Ecto neural progenitor cell (in vitro differentiated cells): ENCODE measurements at places on chromosomes 7 and 10.

GRCh38 chr7:142776206-142776844, 5.6 kb downstream of the PRSS2 start:
- no peak for DNase-seq

GRCh38 chr7:151597541-151598444, 78.1 kb upstream of the RHEB start:
- DNase-seq, result no peak

- DNase-seq, result no peak
Measured at GRCh38 chr10:127882391-127882790, 10.3 kb downstream of the CLRN3 start.

DNA sequence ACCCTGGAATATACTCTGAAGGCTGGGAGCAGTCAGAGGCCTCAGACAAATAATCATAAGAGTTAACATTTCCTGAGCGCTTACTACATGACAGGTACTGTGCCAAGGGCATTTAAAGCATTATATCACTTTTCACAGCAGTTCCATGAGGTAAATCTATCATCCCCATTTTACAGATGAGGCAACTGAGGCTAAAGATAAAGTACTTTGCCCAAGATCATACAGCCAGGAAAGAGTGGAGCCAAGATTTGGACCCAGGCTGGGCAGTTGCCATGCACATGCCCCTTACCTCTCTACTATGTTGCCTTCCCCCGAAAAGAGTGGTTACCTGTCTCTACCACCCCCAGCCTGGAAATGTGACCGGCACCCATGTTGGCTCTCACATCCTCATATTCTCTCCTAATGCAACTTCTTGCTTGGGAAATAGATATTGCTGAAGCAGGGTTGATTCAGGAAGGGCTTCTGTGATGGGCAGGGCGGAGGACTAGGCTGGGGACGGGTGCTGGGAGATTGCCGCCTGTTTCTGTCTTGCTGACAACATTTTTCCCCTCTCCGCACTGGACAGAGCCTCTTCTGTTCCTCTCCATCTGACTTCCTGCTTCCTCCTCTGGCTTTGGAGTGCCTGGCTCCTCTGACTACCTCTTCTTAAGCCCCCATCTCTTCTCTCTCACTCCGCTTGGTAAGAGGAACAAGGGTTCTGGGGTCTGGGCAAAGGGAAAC, 13.8 kb downstream of the SMO start:
- DNase-seq, result no peak

GRCh38 chr10:127338399-127339110, 142.2 kb upstream of the INSYN2A start:
- DNase-seq, result no peak

DNA sequence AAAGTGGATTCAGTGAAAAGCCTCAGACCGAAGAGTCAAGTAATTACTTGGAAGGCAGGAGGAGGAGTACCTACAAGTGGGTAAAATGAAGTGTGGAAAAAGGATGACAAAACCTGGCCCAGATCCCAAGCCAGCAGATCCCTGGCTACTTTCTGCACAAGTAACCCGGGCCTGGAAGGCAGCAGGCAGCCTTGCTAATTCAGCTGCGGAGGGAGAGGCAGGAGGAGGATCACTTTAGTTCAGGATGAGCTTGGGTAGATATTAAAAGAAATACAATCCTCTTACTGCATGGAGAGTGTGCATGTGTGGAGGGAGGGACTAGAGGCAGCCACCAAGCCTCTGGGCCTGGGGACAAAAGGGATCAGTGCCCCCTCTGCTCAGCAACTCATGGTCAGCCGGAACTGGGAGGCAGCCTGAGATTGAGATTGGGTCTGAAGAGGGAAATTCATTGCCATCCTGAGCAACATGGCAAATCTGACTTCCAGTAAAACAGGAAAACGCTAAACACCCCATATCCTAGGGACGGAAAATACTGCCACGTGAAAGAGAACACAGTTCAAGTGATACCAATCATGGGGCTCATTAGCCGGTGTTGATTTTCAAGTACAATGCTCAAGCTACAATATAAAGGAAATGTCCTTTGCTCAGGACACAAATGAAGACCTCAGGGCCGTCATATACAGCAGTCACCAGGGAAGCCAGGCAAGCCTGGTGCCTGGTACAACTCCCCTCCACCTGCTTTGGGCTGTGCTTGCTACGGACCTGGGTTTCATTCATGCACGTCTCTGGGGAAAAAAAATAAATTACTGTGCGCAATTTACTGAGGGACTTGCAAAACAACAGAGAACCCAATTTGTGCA, 1.3 kb downstream of the AMPH start:
- peak; percentile 48 for DNase-seq

DNA sequence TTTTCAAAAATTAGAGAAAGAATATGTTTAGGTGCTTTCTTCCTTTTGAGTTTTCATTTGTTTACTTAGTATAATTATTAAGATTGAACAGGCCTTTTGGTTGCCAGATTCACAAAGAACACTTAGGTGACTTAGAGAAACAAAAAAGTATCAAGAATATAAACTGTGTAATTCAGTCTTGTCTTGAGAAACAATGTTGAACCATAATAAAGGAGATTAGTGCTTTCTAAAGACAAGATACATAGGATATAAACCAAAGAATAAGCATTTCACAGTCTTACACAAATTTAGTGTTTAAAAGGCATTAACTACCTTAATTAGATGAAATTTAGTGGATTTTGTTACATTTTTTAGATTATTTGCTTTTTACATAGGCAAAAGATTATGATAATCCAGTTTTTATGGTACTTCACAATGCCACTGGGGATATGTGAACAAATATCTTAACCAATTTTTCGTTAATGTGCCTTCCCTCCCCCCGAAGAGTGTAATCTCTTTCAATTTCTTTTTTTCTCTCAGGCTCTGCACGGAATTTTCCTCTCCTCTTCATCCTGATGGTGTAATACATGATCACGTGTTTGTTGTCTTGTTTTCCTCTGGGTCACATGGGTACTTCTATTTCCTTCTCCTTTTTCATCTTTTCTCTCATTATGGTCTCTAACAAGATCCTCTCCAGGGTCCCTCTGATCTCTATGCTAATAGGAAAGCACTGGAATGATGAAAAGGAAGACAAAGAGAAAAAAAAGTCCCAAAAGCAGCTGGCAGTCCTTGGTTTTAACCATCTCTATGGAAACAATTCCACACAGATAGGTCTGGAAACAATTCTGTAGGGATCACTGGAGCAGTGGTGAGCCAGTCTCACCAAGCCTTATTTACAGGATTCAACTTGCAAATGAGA, 3.7 kb upstream of the HNRNPH3 start:
- DNase-seq, result no peak

DNA sequence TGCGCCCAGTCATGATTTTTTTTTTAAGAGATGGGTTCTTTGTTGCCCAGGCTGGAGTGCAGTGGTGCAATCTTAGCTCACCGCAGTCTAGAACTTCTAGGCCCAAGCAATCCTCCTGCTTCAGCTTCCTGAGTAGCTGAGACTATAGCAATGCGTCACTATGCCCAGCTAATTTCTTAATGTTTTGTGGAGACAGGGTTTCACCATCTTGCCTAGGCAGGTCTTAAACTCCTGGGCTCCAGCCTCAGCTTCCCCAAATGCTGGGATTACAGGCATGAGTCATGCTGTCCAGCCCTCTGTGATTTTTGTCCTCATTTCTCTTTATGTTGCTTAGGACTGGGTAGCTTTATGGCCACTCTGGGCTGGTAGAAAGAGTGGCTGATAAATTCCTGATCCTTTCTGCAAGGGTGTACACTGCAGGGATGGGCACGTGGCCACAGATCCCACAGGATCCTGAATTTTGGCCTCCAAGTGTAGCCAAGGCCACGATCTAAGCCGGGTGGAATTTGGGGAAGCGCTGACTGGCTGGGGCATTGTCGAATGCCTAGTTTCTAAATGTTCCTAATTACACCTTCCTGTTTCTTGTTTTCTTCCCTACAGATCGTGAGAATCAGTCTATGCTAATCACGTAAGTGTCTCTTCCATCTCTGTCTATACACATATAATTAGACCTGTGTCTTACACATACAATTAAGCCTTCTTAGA, 24.1 kb upstream of the MYH16 start:
- DNase-seq, result no peak

DNA sequence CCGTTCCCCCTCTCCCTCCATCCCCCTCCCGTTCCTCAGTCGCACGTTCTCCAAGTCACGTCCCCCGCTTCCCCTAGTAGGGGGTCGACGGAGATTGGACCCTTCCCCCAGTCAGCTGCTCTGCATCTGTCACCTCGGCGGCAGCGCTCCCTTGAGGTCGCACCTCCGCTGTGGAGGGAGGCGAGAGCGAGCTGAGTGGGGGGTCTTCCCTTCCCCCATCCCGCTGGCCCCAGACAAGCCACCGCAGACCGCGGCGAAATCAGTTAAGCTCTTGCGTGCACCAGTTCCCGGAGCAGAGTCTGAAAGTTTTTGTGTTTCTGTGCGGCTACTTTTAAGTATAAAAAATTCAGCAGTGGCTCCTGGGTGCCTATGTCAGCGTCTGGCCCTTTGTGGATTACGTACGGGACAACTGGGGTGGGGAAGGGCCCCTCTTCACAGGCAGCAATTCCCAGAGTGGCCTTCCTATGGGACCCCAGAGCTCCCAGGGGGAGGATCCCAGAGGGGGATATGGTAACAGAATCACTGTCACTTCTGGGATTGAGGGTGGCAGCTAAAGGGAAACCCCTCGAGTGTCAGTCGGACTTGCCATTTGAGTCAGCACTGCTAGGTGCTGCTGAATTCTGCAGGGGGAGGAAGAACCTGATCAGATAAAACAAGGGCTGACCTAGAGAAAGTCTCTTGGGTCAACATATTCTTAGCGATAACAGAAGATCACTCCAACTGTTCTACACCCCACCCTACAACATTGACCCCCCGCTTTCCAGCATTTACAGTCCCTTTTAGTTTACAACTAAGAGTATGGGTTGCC, 12.5 kb upstream of the DDIT4 start:
- no peak for DNase-seq
